ENCODE measurements at places on chromosomes 3 and 15.

- no peak for DNase-seq
Observed at GRCh38 chr3:149771652-149772271, 19.5 kb upstream of the COMMD2 start.

GRCh38 chr15:97459771-97460170, 500.7 kb upstream of the ARRDC4 start:
- DNase-seq, result no peak

DNA sequence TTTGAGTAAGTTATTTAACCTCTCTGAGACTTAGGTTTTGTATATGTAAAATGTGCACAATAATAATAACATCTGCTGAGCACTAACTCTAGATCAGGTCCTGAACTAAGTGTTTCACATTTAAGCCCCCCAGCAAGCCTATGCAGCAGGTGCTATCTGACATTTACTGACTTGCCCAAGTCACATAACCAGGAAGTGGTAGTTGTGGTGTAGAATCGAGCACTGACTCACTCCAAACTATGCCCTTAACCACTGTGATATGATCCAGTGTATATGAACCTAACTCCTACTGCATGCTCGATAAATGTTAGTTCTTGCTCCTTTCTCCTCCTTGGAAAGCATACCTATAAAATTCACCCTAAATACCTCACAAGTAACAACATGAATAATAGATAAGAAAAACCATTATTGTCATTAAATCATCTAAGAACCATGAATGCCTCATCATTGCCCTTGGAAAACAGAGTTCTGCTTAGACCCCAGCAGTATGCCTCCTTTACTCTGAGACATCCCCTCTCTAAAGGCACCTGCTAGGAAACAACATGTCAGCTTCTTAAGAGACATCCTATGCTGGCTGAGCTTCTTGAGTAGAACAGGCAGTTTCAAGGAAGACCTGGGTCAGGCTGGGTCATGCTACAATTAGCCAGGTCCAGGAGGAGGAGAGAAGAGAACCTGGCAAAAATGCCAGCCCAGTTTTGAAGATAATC, 3.0 kb upstream of the SHC4 start:
- no peak for DNase-seq

GRCh38 chr3:136068708-136069107, 103.2 kb downstream of the PPP2R3A start:
- DNase-seq, result no peak

DNA sequence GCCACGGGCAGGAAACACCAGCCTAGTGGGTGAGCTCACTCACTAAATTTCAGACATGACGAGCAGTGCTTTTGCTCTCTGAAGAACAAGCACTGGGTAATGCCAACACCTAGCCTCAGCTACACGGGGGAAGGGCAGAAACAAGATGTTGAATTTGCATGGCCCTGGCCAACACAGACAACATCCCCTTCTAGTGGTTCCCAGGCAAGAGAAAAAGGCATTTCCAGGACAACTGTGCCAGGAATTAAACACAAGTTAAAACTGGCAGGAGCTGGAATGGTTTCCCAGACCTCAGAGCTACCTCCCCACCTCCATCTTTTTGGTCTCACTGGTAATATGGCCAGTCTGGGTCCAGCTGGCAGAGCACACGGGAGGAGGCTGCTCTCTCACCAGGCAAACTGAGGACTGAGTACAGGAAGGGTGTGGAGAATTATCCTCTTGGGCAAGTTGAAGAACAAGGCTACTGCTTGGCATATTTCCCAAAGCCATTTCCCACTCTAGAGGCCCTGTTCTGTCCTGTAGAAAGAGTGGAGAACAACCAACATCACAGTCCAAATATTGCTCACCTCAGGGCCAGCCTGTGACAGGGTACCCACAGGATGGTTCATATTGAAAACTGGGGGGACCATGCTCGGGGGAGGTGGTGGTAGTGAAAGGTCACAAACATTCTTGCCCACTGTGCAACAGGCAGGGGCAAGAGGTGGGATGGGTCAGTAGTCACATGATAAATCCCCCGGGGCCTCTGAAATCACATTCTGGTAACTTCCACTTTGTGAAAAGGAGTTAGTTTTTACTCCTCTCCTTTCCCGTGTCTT, 26.5 kb downstream of the TSPAN3 start:
- DNase-seq, result no peak

DNA sequence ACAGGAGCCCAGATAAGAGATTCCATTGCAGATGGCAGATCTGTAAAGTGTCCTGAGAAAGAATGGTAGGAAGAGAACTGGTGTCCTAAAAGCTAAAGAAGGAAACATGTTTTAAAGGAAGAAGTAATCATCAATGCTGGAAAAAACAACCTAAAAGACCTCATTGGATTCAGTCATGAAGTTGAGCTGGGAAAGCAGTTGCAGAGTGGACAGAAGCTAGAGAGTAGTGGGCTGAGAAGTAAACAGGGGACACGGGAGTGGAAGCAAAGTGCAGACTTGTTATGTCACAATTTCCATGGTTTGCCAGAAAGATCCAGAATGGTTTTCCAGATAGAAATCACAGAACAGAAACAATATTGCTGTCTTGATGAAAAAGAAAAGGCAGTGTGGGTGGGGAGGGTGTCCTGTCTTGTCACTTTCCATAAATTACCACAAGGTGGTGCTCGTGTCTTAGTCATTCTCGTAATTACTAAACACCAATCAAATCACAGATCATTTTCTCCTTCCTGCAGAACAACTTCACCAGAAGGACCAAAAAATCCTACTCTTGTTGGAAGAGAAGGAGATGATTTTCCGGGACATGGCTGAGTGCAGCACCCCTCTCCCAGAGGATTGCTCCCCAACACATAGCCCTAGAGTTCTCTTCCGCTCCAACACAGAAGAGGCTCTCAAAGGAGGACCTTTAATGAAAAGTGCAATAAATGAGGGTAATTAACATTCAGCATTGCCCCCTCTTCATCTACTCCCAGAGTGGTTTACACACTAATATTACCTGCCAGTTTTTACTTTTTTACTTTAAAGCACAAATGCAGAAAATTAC, 64.5 kb downstream of the KLHL25 start:
- DNase-seq, result peak; percentile 83

GRCh38 chr3:60917141-60917540, 334.1 kb downstream of the FHIT start:
- DNase-seq, result no peak

DNA sequence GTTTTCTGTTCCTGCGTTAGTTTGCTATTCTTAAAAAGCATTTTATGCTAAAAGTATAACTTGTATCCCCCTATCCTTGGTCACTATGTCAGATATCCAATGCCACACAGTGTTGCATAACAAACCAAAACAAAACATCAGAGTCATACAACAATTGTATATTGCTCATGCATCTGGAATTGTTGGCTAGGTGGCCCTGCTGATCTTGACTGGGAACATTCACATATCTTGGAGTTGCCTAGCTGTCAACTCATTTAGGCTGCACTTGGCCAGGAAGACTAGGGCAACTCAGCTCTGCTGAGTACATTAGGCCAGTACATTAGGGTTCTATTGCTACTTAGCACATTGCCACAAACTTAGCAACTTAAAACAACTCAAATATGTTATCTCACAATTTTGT, 706.5 kb upstream of the UBE2E2 start:
- DNase-seq, result no peak

- no peak for DNase-seq
Observed at GRCh38 chr3:10647376-10647775, 142.0 kb upstream of the ATP2B2 start.

DNA sequence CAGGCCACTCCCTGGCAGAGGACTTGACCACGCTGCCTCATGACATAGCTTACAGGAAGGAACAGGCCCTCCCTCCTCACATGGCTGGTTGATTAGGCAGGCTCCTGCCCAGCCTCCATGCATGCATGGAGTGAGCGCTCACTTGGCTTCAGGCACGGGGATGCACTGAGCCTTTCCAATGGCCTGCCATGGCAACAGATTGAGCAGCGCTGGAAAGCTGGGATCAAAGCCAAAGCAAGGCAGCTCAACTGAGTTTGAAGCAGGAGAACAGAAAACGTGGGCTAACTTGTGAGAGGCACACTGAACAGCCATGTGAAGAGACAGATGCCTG, 5.9 kb upstream of the GRAMD2A start:
- no peak for DNase-seq

DNA sequence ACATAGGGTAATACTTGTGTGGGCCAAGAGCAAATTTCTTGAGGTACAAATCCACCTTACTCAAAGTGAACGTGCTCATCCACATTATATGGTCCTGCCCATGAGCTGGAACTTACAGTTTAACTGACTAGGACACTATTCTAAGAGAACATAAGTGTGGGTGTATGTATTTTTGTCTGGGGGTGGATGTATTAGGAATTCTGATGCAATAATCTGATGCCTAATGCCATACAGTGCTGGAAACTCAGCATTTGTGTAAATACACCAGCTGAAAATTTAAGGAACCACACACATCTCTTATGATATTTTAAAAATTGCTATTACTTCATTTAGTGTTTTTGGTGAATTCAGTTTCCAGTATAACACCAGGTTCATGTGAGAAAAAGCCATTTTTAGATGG, 1350.7 kb downstream of the ZPLD1 start:
- DNase-seq, result no peak

DNA sequence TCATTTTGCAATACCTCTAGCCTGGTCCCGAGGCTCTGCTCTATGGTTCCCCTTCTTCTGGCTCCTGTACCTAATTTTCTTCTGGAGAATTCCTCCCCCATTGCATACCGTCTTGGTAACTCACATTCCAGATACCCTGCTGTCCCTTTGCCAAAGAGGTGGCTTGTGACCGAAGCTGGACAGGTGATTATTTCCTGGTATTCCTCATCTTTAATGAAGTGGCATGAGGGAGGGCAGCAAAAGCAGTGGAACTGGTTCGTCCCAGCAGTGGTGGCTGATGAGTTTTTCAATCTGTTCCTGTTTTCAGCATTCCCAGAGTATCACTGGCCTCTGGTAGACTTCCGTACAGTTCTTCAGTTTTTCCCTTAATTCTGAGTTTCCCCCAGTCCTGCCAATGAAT, 186.2 kb upstream of the CADPS start:
- DNase-seq, result no peak

DNA sequence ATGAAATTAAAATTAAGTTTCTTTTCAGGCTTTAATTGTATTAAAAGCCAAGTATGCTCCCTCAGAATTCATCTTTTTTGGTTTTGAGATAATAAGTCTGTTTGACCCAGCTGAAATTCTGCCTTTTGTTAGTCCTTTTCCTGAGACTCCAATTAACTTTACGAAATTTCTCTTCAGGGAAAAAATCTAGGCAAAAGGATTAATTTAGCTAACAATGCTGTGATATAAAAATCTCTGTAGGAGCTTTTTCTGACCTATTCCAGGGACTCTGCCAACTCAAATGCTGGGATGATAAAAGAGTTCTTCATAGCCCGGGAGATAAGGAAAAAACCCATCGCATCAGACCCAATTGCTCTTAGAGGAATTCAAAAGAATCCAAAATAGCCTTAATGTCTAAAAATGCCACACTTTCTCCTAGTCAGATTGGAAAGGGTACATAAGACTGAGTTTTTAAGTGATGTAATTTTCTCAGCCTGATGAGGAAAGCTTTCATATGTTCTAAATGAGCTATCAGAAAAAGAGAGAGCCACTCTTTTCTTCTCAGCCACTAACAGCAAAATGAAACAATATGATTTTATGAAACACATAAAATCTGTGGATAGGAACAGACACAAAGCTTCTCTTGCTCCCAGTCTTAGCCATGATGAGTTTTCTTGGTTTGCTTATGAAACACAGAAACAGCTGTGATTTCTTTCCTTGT, 405.1 kb downstream of the ROBO1 start:
- DNase-seq, result no peak

DNA sequence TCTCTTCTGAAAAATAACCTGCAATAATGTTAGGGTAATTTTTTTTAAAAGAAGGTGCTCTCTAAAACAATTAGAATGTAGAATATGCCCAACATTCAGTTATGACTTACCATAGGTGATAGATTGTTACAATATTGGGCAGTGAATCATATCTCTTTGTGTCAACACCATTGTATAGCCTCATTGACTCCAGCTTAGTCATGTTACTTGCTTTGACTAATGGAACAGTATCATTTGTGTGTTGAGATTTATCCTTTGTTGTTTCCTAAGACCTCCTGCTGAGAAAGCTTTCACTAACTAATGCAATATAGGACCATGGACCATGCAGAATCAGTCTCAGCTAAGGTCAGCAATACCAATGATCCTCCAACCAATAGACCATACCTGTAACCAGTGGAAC, 1106.4 kb downstream of the SI start:
- DNase-seq, result no peak

GRCh38 chr3:299590-300301, 103.2 kb downstream of the CHL1 start:
- DNase-seq, result no peak

- DNase-seq, result no peak
Observed at GRCh38 chr3:179710079-179710478, 57.2 kb downstream of the USP13 start.

GRCh38 chr3:160695915-160696327, 19.0 kb downstream of the ARL14 start:
- no peak for DNase-seq

- DNase-seq, result peak; percentile 74
Observed at GRCh38 chr15:50854601-50855490, 53.6 kb upstream of the AP4E1 start.

GRCh38 chr3:171458864-171459136, 1.4 kb downstream of the TNIK start:
- no peak for DNase-seq

GRCh38 chr15:96347181-96348111, 16.9 kb downstream of the NR2F2 start:
- DNase-seq, result no peak

GRCh38 chr15:92392462-92392861, 1.2 kb upstream of the ST8SIA2 start:
- DNase-seq, result no peak
